ENCODE measurements at places on chromosomes 6 and 20.

GRCh38 chr20:58709703-58710039 lies 17.1 kb downstream of the NPEPL1 start:
- DNase-seq, result no peak

DNA sequence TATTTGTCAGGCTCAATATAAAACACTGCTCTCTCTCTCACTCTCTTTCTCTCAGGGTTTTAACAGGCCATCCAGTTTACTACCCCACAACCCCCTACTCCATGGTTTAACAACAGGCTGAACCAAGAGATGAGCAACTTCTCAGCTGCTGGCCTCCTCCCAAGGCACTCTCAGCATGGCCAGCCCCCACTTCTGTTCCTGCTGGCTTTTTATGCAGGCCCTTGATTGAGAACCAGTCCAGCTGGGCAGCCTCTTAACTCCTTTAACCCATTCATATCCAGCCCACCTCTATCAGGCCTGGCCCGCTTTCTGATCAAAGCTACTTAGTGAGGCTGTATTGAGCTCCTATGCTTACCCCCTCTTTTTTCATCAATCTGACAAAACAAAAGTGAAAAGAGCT lies 346.8 kb upstream of the POU3F2 start:
- DNase-seq, result no peak

DNA sequence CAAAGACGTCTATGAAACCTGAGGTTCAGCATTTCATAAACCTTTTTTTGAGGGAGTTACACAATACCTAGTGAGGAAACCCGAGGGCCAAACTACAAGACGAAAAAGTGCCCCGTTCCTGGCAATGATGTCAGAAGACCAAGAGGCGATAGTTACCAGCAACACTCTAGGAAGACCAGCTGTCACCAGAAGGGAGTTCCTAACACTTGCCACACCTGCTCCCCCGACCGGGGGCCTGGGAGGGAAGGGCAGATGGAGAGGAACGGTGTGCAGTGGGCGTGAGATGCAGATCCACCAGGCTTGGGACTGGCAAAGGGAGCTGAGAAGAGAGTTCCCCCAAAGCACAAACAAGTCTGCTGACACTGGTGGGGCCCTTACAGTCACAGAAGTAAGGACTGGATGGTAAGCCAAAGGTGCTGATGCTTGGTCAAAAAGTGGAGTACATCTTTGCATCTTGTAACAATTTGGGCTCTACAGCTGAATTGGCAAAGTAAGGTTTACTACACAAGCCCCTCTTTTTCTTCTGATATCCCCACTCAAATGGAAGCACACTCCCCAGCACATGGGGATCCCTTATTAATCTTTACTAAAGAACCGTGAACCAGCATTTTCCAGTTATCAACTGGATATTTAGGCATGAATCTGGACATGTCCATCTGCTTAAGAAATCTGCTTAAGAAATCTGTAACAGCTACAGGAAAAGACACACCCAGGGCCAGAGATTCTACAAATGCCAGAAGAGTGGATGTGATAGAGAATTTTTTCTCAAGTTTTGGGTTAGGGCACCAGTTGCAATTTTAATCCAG lies 38.5 kb downstream of the PANK2 start:
- no peak for DNase-seq

- no peak for DNase-seq
These were observed 3.1 kb upstream of the MAVS start for GRCh38 chr20:3843490-3843889.

DNA sequence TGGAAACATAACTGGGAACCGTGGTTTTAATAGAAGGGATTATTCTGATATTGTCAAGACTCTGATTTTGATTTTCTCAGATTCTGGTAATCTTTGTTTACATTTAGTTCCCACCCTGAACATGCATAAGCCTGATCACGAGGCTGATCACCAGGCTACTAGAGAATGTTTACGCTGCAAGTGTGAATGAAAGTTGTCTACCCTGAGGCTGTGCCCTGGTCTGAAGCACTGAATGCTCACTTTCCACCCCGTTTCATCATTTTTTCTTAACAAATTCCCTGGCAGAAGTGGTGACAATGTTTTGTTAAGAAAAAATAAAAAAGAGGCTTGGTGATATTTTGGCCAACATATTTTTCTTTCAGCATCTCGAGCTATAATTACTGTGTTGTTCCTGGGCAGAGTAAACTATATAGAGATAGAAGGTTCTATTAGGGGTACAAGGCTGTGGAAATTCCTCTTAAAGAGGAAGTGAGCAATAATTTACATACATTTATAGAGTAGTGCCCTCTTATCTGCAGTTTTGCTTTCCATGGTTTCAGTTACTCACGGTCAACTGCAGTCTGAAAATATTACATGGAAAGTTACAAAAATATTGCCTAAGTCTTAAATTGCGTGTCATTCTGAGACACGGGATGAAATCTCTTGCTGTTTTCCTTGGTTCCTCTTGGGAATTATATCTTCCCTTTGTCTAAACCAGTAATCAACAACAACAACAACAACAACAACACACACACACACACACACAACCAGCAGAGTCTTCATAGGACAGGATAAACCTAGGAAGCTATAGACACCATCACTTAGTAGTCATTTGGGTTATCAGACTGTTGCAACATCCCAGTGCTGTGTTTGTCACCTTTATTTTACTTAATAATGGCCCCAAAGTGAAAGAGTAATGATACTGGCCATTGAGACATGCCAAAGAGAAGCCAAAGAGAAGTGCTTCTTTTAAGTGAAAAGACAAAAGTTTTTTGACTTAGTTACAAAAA lies 566.6 kb upstream of the CITED2 start:
- DNase-seq, result no peak

- DNase-seq, result no peak
These were observed 26.1 kb downstream of the MANBAL start for GRCh38 chr20:37315452-37316110.

- no peak for DNase-seq
These were observed 17.6 kb downstream of the RALY start for GRCh38 chr20:34011275-34011674.

DNA sequence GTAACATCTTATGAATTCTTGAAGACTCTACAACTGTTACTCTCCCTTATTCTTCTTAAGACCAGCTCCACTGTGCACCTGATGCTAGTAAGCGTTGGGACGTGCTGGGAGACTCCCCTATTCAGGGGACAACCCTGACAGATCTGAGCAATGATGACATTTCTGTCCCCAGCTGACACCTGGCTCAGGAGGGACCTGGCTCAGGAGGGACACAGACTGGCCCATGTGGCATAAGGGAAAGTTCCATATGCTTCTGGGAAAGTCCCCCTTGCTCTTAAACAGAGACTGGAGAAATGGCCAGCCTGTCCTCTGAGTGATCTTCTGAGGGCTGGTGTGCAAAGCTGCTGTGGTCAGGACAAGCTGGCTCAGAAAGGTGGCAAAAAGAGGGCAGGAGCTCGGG lies 10.0 kb upstream of the CD93 start:
- no peak for DNase-seq

DNA sequence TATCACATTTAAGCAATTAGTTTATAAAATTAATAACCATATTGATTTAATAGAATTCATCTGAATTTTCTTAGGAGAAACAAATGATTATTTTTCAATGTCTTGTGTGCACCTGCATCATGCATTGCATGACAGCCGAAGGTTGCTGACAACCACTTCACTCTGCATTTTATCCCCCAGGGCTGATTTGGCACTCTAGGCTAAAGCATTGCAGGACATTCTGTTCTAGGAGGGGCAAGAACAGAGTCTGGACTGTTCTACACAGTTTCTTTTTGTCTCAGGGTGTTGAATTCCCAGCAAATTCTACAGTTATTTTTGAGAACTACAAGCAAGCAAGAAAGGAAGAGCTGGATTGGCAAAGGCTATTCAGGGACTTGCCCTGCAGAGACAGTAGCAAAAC lies 570.4 kb upstream of the EYS start:
- no peak for DNase-seq

All from omental fat pad (tissue), 4 donors.